Non-pigmented ciliary epithelial cell (primary cell): ENCODE measurements at places on chromosomes 1 and 21.

DNA sequence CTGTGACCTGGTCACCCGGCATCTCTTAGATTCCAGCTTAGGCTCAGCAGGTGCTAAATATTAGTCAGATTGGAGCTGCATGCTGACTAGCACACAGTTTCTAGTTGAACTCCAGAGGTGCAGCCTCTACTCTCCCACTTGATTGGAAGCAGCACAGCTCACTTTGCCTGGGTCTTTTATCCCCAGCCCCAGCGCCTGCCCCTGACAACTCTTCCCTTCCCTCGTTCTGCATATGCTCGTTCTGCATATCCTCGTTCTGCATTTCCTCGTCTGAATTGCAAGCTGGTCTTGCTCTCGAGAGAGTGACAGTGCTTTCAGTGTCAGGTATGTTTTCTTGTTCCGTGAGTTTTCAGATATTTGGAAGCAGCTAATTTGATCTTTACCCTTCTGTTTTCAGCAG lies 11.7 kb downstream of the COL18A1 start:
- DNase-seq, result no peak

DNA sequence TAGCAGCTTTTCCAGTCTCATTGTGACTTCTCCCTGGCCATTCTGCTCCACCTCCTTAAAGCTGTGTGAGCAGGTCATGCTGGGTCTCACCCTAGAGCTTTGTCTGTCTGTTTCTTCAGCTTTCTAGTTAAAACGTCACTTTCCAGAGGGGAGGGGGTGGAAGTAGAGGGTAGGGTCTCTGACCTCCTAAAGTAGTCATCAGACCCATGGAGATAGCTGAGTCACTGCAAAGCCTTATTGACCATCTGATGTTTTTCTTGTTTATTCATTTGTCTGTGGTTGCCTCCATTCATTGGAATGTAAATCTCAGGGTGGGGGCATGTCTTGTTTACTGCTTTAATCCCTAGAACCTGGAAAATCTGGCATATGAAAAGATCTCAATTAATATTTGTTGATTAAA lies 52.7 kb downstream of the ELF3 start:
- DNase-seq, result no peak

DNA sequence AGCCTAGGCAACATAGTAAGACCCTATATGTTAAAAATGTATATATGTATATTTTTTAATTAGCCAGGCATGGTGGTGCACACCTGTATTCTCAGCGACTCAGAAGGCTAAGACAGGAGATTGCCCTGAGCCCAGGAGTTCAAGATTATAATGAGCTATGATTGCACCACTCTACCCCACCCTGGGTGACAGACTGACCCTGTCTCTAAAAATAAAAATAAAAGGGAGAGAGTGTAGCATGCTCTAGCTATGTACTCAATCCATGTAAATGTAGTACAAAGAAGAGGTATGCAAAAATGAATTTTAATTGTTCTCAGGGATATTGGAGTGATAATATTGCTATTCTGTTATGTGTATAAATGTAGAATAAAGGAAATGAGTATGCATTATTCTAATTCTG lies 52.9 kb upstream of the DARS2 start:
- no peak for DNase-seq

GRCh38 chr1:243605604-243606003 lies 244.4 kb downstream of the AKT3 start:
- DNase-seq, result no peak

DNA sequence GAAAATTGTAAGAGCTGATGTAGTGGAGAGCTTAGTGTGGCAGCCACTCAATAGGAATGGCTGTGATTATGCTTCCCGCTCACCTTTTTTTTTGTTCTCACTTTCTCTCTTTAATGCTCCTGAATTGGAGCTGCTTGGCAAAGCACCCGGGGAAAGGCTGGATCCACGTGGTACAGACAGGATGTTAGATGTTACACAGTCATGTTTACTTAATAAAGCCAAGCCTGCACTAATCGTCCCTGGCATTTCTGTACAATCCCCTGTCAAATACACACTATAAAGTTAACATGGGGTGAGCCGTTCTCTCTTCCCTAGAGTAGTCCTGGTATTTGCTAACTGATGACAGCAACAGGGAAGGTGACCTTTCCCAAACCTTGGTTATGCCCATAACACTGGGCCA lies 187.8 kb downstream of the ZSCAN20 start:
- DNase-seq, result no peak

GRCh38 chr1:107291987-107292386 lies 151.1 kb downstream of the NTNG1 start:
- DNase-seq, result no peak

DNA sequence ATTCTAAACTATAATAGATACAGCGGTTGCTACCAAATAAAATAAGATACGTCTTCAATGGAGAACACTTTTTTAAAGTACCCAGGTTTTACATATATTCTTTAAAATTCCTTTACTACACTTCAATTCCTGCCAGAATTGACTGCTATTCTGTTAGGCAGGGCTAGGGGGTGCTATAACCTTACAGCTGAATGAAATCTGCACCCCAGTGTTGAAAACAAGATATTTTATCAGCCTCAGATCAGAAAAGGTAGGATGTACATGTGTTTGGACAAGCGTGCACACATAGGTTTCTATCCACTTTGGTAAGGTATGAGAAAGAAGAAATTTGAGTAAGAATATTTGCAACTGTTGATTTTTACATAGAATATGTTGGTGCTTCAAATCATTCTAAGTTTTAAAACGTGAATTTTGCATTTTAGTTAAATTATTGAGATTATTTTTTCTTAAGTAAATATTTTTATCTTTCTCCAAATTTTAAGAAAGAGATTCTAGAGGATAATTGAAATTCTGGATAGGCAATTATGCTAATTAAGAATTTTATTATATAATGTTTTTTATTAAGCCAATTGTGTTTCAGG lies 490.8 kb upstream of the ADGRL4 start:
- DNase-seq, result peak; percentile 9

- no peak for DNase-seq
Observed at GRCh38 chr21:38861989-38862683, 56.4 kb downstream of the ETS2 start.

DNA sequence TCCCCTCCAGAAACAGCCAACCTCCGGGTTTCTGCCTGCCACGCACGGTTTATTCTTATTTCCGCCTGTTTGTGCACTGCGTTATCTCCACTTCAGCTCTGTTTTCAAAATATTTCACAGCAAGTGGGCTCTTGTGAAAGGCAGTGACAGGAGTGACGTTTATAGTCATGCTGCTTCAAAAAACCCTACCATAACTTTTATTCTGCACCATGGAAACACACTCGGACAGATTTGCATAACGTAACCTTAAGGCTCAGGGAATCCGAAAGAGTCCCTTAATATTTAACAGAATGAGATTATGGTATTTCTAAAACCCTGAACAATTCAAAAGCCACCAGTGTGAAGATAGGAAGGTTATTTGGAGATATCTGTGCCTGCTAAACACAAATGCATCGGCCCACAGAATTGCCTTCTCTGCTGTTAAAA lies 782 bp upstream of the SDE2 start:
- DNase-seq, result no peak

DNA sequence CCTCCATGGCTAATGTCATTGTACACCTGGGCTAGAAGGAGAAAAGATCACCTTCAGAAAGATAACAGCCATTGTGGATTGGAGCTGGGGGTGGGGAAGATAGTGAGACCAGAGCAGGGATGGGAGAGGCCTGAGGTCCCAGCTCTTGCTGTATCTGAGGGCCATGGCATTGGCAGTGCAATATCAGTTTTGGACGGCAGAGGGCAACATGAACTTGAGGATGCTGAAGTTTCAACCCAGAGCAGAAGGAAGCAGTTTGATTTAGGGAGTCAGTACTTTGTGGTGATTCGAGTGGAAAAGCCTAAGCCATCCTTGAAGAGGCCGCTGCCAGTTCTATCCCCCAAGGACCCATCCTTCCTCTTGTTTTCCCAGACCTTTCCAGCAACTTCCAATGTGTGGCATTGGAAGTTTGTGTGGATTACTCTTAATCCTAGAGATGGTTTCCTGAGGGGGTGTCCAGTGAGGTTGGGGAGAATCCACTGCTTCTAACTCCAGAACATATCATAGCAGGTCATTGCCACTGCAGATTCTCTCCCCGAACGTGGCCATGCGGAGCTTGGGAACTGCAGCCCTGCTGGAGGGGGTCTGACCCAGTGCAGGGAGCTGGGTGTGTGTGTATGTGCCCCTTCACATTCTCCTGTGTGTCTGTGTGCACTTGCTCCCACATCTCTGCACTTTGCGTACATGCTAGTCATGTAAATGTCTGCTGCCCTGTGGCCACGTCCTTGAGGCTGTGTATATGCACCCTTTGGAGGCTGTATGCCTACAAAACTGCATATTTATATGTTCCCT lies 24.1 kb downstream of the SLC26A9 start:
- DNase-seq, result peak; percentile 55

- DNase-seq, result peak; percentile 57
Observed at GRCh38 chr1:92858564-92859399, 26.9 kb downstream of the RPL5 start.

- DNase-seq, result peak; percentile 17
Observed at GRCh38 chr1:160284220-160284781, 632 bp downstream of the PEX19 start.

- no peak for DNase-seq
Observed at GRCh38 chr1:236864996-236865817, 70.1 kb downstream of the MTR start.

- no peak for DNase-seq
Observed at GRCh38 chr1:171817511-171818265, 23.6 kb upstream of the DNM3 start.

DNA sequence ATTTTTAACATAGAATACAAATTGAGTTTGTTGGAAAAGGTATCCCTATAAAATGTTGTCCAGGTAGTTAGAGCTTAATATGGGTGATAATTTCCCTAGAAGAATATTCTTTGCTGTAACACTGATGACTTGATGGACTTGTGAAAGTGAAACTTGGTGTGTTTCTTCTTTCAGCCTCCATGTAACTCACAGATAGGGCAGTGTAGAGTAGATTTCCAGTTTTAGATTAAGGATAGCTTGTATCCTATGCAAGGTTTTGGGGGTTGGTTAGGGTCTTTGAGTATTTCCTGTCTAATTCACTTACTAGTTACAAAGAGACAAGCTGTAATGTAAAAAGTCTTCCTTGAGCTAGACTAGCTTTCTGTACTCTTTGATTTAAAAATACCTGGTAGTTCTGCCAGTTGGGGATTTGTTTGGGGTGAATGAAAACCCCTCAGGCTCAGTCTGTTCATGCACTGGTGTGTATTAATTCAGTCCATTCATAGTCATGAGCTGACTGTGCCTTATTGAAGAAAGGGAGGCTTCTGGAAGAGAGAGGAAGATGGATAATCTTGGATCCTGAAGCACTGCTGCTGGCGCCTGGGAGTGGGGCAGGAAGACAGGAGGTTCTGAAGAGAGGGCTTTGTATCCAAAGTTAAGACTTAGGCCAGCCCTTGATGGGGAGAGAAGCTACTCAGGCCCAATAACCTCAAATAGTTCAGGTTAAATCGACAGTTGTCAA lies 83.6 kb downstream of the CAMTA1 start:
- no peak for DNase-seq

DNA sequence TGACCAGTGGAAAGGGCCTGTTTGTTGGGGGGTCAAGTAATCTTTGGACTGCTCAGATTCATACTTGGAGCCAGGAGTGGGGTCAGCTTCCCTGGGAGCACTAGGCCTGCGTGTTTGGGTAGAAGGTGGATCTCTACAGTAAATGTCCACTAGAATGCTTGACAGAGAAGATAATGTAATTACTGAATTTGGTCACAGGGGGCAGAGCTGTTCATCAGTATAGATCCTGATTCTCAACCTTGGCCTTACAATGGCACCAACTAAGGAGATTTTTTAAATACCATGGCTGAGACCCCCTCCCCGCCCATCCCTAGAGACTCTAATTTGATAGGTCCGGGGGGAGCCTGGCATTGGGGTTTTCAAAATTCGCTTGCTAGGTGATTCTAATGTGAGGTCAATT lies 217.5 kb upstream of the PLXNA2 start:
- no peak for DNase-seq

GRCh38 chr1:169260478-169261151 lies 107.0 kb downstream of the NME7 start:
- DNase-seq, result no peak

DNA sequence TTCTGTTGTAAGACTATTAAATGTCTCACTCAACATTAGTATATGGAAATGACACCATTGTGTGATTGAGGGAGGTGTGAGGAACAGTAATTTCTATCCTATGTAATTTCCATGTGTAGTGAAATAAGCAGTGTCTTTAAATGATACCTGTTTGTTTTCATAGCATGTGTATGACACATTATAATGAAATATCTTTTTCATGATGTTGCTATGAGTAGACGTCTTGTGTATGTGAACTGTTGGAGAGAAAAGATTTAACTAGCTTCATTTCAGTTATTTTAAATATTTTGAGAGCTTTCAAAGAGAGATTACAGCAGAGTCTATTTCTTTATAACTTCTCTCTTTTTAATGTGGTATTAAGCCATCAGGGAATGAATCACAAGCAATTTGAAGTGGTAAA lies 71.5 kb upstream of the QSOX1 start:
- DNase-seq, result no peak

GRCh38 chr1:226625832-226626576 lies 77.4 kb downstream of the STUM start:
- no peak for DNase-seq

- no peak for DNase-seq
Observed at GRCh38 chr1:246785494-246786111, 61.4 kb downstream of the SCCPDH start.

DNA sequence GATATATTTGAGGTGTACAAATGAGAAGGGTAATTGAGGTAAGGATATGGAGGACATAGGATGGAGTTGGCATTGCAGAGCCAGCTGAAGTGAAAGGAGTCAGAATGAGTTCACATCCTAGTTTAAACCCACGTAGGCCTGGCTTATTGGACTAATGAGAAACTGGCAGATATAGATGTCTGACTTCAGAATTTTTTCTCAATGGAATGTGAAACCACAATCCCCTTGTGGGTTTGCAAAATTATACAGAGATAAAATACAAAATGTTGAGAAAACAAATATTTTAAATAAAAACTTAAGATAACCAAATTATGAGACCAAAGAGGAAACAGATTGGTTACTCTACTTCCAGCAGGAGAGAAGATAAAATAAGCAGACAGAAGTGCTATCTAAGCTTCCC lies 277.4 kb upstream of the LRRC7 start:
- DNase-seq, result peak; percentile 2

- peak; percentile 20 for DNase-seq
Observed at GRCh38 chr1:8381618-8382017, 63.7 kb downstream of the SLC45A1 start.

DNA sequence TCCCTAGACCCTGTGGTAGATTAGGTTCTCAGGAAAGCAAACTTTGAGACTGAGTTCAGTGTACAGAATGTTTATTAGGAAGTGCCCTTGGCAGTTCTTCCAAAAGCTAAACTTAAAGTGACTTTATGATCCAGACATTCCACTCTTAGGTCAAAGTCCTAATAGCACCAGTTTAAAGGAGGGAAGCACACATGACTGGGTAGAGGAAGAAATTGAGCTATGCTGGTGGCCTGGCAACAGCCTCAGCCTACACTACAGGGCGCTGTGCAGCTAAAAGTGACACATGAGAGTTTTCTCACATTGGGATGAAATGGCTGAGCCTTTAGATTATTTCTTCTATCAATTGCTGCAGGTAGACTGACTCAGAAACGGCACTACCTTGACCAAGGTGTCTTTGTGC lies 280.4 kb downstream of the BRINP2 start:
- DNase-seq, result peak; percentile 10
